CD4-positive, alpha-beta T cell treated with Interleukin-4 for 4 hours (primary cell): ENCODE measurements at places on chromosomes 5 and 9.

DNA sequence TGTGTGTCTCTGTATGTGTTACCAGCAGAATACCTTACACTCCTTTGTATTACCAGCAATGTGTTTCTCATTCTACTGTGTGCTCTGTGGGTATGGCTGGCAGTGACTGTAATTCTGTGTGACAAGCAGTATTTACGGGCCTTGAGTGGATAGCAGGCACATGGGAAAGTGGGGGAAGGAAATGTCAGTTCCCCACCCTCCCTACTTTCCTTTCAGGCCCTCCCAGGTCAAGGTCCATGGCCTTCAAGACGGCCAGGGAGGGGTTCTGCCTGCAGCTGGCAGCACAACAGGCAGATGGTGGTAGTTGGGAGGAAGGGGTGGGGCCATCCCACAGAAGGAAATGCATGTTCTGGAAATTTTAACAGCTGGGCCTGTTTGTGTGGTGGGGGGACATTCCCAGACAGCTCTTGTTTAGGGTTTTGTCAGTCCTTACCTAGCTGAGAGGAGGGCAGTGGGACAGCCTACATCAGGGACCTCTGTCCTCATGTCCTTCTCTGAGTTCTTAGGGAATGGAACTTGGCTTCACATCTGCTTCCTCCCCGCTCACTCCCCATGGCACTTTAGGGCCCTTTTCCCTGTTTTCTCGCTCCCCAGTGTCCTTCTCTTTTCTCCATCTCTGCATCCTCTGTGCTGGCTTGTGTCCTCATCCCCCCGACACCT, 14.6 kb upstream of the TNIP1 start:
- DNase-seq, result no peak

- no peak for DNase-seq
Measured at GRCh38 chr9:35070823-35071813, 1.3 kb downstream of the VCP start.

- no peak for DNase-seq
Measured at GRCh38 chr9:117437283-117437682, 22.4 kb upstream of the ASTN2 start.

- DNase-seq, result no peak
Measured at GRCh38 chr5:131324303-131324702, 60.5 kb downstream of the CDC42SE2 start.

DNA sequence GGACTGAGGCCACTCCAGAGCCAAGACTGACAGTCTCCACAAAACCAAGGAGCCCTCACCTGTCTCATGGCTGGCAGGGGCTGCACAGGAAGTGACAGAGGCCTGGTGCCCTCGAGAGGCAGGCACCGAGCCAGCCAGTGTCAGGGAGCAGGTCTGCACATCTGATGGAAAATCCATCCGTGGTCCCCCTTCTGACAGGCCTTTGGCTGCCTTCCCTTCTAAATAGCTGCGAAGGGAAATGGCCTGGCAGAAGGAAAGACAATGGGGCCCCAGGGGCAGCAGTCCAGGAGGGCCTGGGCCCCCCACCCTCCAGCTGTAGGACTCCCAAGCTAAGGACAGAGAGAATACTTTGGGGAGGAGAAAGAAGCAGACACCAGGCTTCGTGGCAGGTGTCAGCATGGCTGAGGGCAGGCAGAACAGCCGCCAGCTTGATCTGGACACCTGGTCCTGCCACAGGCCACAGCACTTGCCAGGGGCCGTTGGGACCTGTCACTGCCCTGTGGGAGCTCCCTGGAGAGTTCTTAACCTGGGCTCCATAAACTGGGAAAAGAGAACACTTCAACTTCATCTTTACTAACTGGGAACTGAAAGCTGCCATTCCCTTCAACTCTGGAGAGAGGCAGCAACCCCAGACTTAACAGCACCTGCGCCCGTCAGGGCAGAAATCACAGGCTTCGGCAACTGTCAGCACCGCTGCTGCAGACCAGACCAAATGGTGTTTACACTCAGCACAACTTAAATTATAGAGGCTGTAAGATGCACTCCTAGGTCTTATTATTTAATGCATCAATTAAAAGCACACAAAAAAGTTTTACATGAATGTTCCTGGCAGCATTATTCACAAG, 22.0 kb downstream of the ADAMTS2 start:
- DNase-seq, result no peak

DNA sequence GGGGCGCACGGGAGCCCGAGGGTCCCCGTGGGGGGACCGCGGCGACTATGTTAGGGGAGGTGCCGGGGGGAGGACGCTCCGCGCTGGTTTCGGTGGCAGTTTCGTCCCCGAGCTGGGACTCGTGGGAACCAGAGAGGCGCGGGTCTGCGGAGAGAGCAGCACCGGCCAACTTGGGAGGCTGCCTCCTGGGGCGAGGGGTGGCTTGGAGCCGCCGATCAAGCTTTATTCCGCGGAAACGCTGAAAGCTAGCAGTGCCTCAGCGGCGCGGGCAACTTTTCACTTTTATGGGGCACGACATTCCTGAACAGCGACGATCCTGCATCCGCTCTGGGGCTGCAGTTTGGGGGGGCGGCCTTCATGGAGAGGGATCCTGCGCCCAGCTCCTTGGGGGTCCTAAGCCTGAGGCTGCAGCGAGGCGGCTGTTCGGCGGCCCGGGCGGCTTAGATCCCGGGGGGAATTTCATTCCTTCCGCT, 369 bp downstream of the OCLN start:
- DNase-seq, result no peak

GRCh38 chr9:126693428-126693944, 79.8 kb downstream of the LMX1B start:
- no peak for DNase-seq

DNA sequence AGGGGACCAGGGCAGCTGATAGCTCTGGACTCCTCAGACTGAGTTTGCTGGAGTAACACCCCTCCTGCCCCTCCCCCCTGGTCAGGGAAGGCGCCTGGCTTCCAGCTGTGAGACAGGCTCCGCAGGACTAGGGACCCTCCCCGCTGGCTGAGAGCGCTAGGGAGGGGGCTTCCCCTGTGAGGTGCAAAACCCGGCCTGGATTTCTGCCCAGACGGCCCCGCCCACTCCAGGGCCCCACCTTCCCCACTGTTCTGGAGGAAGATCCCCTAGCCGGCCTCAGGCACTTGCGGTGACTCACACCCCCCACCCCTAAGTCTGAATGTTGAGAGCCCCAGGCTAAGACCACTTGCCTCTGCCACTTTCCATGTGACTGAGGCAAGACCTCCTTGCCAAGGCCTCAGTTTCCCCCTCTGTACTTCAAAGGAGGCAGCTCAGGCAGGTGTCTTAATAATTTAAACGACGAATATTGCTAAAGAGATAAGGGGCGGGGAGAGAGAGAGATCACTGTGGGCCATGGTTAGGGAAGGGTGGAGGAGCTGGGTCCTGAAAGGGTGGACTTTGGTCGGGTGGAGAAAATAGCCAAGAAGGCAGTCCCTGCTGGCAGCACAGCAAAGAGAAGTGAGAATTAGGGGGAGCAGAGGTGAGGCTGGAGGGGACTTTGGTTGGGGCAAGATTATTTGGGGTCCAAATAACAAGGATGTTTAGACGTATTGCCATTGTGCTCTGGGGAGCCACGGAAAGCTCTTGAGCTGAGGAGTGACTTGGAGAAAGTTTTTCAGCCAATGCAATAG, 1.0 kb upstream of the DAB2IP start:
- no peak for DNase-seq

GRCh38 chr5:168318240-168318639, 26.8 kb downstream of the WWC1 start:
- DNase-seq, result no peak

DNA sequence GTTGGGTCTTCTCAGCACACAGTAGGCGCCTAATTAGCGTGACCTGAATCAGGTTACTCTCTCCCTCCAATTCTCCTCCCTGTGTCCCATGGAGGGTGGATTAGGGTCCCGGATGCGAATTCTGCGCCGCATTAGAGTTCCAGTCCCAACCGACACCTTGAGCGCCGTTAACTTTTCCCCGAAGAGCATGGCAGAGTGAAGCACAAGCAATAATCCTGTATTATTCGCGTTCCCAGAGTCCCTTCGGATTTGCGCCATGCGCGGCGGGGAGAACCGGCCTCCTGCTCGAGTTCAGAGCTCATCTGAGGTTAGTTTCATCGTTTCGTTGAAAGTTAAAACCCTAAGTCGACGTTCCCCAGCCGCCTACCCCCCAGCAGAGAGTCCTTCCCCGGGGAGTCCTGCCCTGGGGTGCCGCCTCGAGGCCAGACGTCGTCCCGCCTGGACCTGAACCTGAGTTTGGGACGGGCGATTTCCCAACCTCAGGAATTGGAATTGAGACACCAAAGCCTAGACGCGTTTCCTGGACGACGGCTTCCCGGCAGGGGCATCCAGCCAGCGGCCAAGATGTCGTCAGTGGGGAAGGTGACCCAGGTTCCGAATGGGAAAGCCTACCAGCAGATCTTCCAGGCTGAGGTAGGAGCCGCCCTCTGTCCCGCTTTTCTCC, at the start of gene CCDC180:
Gene CCDC180 (plus strand): TSS at position 160 of the 664 bp plus-strand sequence. CDS start 405 bp downstream, at position 565.
- no peak for DNase-seq

GRCh38 chr5:178277866-178278265, 45.3 kb upstream of the PHYKPL start:
- DNase-seq, result no peak

DNA sequence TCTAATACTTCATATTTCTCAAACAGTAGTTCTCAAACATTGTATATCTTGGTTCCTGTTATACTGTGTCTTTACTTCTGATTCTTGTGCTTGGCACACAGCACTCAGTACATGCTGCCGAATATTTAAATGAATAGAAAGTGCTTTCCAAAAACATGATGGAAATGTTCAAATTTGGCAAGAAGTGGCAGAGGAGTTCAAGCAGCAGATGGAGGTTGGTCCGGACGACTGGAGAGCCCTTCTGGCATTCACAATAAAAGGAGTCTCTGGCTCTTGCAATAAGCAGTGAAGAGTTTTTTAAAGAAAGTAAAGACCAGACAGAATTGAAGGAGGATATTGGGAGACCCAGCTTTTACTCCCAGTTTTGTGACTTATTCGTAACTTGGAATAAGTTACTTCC, 36.3 kb downstream of the TSTD2 start:
- no peak for DNase-seq
